Pons (tissue), 1 donor: ENCODE measurements at places on chromosomes 7 and 10.

DNA sequence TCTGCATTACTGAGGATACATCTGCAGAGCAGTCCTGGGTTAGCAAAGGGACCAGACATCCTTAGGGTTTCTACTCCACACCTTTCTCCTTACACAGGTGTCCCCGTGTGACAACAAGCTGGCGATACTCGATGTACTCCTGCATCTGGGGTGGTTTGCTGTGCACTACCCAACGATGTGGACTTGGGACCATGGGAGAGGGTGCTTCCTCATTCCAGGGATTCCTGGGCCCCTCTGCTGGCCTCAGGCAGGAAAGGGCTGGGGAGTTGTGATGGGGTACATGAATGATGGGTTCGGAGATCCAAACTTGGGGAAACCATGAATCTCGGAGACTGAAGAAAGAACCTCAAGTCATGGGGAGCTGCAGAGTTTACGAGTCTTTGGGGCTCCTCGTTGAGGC, 179.6 kb upstream of the GALNT17 start:
- DNase-seq = no peak

GRCh38 chr10:93397020-93397419, 85.1 kb downstream of the MYOF start:
- DNase-seq = no peak

GRCh38 chr10:95573964-95574604, 12.9 kb upstream of the SORBS1 start:
- no peak for DNase-seq

- no peak for DNase-seq
Observed at GRCh38 chr10:83816942-83817341, 322.4 kb upstream of the GHITM start.

DNA sequence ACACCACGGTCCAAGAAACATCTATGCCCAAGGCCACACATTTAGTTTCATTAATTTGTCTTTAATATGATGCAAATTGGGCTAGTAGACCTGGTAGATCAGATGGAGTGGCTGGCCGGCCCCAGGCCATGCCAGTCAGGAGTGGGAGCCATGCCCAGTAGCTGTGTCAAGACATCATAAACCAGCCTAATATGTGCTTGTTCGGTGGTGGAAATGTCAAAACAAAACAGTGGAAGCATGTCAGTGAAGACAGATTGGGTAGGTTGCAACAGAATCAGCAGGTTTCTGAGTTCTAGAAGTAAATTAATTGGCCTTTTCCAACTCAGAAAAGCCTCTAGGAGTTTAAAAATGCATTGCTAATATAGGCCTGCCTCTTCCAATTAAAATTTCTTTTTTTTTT, 124.7 kb downstream of the NRP1 start:
- no peak for DNase-seq

DNA sequence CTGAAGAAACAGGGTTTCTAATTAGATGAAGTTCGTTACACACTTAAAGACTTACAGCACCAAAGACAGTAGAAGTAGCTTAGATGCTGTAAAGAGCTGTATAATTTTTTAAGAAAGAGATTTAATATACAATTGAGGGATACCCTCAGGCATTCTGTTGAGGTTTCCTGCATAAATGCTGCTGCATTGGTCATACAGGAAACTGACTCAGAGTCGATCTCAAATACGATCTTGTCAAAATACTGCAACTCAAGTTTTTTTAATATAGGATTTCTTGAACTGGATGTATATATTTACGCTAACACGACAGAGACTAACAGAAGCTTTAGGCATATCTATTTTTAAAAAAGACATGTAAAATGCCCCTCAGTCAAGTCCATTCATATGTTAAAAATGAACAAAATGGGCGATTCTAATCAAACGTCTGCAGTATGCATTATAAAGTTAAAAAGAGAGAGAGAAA, 2.4 kb upstream of the ARID5B start:
- peak; percentile 37 for DNase-seq

GRCh38 chr10:33010132-33011037, 52.4 kb upstream of the ITGB1 start:
- DNase-seq = no peak

DNA sequence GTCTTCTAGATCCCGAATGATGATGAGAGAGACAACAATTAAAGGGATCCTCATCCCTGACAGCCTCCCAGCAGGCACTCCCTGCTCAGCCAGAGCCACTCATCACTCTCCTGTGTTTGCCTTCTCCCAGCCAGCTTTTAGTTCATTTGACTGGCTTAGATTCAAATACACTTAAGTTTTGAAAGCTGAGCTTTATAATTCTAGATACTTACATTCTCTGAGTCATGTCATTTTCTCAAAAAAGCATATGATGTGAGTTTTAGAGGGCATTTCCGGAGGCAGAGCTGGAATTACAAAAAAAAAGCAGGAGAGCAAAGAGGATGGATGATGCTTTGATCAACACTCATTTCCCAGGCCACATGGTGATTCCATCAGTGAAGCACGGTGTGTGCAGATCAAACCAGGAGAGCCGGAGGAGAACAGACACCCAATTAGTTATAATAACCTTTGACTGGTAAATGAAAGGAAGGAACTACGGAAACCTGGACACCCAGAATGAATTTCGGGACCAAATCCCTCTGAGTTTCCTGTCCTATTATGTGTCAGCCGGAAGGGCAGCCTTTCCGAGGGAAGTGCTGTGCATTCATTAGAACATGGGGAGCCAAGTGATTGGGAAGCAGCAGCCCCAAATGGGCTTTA, 81.5 kb upstream of the HPS1 start:
- no peak for DNase-seq

DNA sequence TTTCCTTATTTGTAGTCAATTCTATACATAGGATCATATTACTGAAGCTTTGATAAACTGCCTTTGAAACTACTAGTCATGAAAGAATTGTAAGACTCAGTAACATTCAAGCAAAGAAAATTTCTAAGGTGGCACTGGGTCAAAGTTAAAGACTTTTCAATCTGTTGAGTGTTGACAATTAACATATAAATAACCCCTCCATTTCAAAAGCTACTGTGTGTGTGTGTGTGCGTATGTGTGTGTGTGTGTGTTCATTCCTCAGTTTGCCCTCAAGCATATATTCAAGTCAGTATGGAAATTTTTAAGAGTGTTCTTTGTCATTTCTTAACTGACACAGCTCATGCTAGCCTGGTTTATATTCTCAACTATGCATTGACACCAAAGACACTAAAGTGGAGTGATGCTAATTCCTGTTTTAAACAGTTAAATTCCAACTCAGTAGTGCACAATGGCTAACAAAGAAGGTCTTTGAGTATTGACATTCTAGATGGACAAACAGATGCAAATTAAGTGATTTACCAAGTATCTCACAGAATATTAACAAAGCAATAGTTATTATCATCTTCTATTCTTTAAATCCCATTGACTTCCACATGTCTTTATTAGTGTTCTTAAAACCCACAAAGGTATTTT, 314.8 kb upstream of the GRM3 start:
- peak; percentile 36 for DNase-seq

GRCh38 chr7:149010451-149010850, 17.9 kb downstream of the PDIA4 start:
- no peak for DNase-seq

- peak; percentile 44 for DNase-seq
Observed at GRCh38 chr7:94295850-94296249, 98.8 kb upstream of the COL1A2 start.

- no peak for DNase-seq
Observed at GRCh38 chr7:135377171-135377570, 132.7 kb downstream of the CNOT4 start.

GRCh38 chr7:118252087-118252486, 27.6 kb downstream of the ANKRD7 start:
- DNase-seq = no peak

DNA sequence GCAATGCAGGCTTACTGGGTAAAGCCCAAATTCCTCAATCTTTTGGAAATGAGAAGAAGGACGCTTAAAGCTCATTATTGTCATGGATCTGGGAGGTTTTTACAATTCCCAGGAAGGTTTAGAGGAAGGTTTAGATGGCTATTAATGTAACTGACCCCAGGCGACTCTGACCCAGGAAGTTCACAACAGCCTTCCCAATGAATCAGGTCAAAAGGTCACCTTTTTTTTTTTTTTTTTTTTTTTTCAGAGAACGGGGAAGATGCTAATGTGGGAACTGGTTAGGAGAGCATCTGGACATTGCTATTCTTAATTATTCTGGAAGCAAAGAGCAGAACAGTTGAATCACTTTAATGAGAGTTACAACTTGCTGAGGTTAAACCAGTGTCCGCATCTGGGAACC, 149.9 kb upstream of the ITGB1 start:
- DNase-seq = no peak

DNA sequence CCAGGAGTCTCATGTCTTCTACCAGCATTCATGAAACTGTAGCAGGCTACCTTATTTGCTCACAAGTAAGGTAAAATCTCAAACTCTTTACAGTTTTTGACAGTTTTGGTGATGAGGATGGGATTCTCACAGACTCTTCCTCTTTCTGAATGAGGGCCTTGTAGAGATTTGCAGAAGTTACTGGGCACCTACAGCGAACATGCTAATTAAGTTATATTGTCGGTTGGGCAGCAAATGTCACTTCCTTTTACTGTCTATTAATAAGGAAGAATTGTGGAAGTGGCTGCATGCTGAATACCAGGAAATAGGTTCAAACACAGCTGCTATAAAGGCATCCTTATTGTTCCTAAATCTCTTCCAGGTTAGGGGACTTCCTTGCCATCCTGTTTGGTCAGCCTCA, 189.6 kb downstream of the DNAJC1 start:
- DNase-seq = no peak

GRCh38 chr7:155775691-155776090, 36.6 kb downstream of the SHH start:
- no peak for DNase-seq

DNA sequence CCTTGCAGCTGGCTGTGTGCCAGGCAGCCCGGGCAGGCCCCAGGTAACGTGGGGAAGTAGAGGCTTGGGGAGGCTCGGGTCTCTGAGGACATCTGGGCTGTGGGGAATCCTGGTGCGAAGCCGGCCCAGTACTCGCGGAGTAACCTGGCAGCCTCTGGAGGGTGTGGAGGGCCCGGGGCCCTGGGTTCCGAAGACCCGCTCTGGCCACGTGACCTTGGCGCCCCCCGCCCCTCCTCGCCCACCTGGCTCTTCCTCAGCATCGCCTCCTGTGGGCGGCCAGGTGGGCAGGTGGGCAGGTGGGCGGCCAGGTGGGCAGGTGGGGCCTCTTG, 143.1 kb downstream of the WDR37 start:
- DNase-seq = no peak

DNA sequence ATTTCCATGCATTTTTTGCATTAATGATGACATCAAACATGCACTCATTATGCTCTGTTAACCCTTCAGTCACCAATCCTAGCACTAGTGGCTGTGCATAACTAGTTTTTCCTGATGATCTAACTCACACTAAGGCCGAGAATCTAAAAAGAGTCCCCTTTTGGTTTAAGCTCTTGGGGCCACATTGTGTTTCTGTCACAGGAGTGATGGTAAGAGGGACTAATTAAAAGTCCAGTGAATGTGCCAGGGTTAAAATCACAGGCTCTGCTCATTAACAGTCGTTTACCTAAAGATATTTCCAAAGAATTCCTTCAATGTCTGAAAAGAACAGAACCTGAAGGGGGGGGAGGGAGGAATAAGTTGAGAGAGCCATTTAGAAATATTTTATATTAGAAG, 359.0 kb upstream of the ANKRD30A start:
- no peak for DNase-seq

GRCh38 chr10:122864194-122864592, 15.2 kb downstream of the FAM24B start:
- DNase-seq = no peak

- DNase-seq = no peak
Observed at GRCh38 chr7:5492020-5492635, 68.5 kb upstream of the TNRC18 start.

GRCh38 chr7:105241198-105241597, 147.5 kb downstream of the SRPK2 start:
- no peak for DNase-seq

GRCh38 chr10:124350806-124351205, 67.9 kb downstream of the OAT start:
- DNase-seq = no peak

GRCh38 chr7:50621973-50622490, 56.8 kb upstream of the DDC start:
- DNase-seq = no peak

GRCh38 chr10:122060250-122060649, 71.3 kb downstream of the TACC2 start:
- no peak for DNase-seq

- no peak for DNase-seq
Observed at GRCh38 chr7:149544028-149544427, 46.4 kb upstream of the ZNF746 start.

DNA sequence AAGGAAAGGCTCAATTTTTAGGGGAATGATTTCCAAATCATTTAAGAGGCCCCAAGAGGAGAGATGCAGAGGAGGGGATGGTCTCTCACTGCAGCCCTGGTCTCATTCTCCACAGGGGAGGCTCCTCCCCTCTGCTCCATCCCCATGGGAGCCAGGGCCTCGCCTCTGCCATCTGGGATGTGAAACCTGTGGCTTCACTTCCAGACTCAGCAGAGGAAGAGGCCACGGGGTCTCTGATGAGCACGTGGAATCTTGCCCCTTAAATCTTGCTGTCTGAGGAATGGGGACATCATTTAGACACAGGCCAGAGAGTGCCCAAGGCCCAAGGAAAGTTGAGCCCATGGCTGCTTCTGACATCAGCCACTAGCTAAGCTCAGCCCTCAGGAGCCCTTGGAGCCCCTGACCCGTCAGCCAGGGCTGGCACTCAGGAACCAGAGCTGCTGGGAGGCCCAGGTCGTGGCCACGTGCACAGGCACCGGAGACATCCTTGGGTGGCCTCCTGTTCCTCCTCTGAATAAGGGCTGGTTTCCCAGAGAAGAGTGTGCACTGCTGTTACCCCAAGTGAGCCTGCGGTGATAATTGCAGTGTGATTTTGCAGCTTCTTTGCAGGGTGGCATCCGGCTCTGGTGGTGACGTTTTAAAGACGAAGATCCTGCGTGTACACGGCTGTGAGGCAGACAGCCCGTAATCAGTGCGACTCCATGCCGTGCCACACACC, 50.5 kb downstream of the VIPR2 start:
- no peak for DNase-seq

DNA sequence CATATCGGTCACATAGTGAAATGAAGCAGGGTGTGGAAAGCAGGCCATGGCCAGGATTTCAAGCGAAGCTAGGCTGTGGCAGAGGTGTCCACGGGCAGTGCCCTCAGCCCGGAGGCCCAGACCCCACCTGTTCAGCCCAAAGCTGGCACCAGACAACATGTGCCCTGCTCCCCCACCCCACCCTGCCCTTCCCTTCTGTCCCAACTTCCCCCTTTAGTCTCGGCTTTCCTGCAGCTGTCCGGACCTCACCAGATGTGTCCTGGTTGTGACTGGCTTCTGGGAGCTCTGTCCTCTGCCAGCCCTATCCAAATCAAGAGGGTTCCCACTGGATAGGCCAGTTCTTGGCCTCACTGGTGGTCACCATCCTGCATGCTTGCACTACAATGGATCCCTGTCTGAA, 37.3 kb downstream of the ADAM12 start:
- DNase-seq = no peak

DNA sequence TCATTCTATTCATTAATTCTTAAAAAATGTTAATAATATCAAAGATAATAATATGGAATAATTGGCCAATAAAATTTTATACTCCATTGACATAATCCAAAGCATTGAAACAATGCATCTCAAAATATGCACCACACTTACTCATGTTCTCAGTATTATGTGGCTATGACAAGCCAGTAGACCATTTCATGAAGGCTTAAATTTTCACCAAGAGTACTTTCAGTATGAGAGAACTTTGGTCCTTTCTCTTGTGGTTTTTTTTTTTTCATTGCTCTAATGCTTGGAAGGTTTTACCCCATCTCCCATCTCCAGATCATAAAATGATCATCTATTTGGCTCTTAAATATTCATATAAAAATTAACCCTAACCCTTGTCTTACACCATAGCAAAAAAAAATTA, 45.5 kb upstream of the TMEM140 start:
- DNase-seq = no peak
